ENCODE measurements at places on chromosomes 11 and 22. TPM values are rescaled to one million over a fixed set of nuclear protein-coding genes. Genes with fewer than 3 reads are reported as not detected.

Gene TMPRSS5
- total RNA-seq, result 0.52 TPM

DNA sequence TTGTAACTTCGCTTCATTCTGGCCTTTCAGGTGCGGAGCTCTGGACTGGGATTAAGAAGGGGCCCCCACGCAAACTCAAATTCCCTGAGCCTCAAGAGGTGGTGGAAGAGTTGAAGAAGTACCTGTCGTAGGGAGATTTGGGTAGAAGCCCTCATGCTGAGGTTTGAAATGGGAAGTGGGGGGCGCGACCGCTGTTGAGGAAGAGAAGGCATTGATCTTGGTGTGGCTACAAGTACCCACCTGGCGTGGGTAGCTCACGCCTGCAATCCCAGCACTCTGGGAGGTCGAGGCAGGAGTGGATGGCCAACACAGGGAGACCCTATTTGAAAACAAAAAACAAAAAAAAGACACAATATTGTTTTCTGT, 779 bp downstream of the SELENOH start:
- no peak for ATAC-seq

DNA sequence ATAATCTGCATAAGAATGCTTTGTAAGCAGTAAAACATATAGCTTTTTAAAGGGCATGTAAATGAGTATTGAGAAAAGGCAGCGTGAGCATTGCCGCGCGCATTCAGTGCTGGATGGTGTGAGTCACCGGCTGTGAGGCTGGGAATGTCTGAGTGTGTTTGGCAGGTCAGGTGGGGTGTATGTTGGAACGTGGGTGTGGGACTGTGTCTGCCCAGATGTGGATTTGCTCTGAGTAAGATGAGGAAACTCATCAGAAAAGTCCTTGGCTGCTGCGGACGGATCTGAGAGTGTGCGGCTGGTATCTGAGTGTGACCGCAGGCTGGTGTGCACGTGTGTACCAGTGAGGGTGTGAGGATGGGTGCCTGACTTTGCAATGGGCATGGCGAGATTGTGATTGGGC, 66.2 kb upstream of the NECTIN1 start:
- ATAC-seq, result peak; percentile 25

GRCh38 chr22:31102441-31103081, 4.8 kb downstream of the SELENOM start:
- no peak for ATAC-seq

DNA sequence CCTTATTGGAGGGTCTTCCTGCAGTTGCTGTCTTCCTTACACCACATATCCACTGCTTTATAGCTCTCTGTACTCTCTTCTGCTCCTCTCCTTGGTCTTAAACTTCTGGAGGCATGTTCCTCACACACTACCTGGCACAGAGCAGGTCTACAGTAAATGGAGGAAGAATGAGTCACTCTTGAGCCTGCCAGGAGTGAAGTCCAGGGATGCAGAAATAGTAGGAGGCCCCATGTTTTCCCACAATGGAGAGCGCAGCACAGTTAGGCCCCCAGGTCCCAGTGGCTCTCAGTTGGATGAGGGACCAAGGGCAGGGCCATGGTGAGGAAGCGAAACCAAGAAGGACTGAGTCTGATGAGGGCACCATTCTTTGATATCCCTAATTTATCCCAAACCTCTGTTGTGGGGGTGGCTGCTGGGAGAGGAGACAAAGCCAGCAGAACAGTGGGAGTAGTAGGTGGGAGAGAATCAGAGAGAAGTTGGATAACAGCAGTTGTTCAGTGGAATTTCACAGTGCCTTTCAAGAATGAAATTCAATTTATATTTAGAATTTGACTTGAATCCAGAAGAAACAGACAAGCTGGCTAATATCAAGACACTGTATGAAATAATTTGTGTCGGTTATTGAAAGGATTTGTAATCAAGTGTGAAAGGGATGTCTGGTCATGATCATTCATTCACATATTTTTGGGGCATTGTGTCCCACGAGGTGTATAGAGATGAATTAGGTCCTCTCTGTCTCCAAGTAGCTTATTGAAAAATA, 187.8 kb downstream of the HIPK3 start:
- ATAC-seq, result no peak

DNA sequence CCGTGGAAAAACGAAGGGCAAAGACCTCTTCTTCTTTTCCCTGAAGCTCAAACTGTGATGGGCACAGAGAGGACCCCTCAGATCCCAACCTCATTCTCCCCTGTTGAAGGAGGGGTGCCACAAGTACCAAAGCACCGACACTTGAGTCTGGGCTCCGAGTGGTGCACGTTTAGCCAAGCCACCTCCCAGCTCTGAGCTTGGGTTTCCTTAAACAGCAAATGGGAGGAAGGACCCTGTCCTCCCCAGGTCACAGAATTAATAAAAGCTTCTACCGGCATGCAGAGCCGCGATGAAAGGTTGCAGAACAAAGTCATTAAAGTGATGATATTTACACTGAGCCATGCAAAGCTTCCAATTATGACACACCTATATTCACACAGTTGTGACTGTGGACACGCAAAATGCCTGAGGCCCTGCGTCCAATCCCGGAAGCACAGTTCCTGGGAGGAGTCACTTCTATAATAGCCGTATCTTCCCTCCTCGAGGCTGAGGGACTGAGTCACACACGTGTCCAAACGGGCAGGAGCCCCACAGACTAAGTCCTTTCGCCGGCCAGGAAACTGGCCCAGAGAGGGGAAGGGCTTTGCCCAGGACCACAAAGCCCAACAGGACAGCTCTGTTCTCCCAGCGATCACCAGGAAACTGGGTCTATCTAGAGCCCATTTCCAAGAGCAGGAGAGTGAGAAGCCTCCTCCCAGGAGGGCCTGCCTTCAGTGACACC, 922 bp upstream of the CSNK1E start:
- no peak for ATAC-seq

DNA sequence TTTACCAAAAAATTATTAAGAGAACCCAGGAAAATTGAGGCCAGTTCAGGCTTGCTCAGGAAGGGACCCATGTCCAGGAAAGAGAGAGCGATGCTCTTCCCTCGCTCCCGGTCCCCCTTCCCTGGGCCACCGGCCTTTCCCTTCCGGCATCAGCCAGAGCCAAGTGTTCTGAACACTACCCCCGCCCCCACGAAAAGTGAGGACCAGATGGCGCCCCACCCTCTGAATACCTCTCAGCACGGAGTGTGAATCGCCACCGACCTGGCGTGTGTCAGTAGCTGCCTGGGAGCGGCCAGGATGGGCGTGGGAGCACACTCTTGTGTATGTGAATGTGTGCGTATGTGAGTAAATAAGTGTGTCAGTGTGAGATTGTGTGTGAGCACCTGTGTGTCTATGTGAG, 20.2 kb downstream of the RPS6KA4 start:
- no peak for ATAC-seq

DNA sequence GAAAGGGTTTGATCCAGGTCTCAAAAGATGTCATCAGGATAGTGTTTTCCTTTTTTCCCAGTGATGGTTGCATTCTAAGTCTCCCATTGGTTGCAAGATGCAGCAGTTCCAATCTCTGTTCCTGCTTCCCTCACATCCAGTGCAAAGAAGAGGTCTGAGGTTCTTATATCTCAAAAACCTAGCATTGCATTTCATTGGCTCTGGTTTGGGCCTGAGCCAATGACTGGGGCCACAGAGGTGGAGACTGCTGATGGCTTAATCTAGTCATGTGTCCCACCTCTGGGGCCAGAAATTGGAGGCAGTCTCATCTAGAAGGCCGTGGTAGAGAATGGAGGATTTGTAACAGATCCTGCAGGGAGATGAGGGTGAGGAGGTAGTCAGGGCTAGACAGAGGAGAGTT, 13.2 kb upstream of the MICAL2 start:
- ATAC-seq, result no peak

Gene DCHS1
- 0.26 TPM for total RNA-seq

DNA sequence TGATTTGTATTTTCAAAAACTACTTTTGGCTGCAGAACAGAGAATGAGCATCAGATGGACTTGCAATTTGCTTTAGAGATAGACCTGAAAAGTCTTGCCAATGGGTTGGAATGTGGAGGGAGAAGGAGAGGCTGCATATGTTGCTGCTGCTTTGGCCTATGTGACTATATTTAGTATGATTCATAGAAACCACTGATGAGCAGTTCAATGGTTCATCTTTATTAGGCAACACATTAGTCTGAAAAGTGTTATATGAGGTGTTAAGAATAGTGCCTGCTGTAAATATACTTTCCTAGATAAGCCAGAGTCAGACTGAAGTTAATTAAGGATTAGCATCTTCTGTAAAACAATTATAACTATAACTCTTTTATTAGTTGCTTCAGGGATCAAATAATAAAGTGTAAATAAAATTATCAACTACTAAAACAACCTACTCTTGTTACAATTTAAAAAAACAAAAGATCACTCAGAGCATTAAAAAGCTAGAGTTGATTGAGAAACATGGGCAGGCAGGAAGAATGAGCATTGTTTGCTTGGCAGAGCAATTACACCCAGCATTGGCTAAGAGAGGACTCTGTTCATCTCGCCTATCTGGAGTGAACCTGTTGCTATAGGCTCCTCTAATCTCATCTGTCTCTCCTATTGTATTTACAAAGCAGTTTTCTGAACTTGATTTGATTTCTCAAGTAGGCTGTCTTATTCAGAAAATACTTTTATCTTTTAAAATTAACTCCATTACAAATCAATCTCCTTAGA, 36.3 kb downstream of the HORMAD2 start:
- ATAC-seq, result peak; percentile 80

GRCh38 chr22:50739279-50739691, 1.3 kb downstream of the ACR start:
- ATAC-seq, result no peak

- ATAC-seq, result no peak
Observed at GRCh38 chr11:69270941-69271340, 23.0 kb upstream of the MYEOV start.

Gene CASP12
- total RNA-seq, result not detected

DNA sequence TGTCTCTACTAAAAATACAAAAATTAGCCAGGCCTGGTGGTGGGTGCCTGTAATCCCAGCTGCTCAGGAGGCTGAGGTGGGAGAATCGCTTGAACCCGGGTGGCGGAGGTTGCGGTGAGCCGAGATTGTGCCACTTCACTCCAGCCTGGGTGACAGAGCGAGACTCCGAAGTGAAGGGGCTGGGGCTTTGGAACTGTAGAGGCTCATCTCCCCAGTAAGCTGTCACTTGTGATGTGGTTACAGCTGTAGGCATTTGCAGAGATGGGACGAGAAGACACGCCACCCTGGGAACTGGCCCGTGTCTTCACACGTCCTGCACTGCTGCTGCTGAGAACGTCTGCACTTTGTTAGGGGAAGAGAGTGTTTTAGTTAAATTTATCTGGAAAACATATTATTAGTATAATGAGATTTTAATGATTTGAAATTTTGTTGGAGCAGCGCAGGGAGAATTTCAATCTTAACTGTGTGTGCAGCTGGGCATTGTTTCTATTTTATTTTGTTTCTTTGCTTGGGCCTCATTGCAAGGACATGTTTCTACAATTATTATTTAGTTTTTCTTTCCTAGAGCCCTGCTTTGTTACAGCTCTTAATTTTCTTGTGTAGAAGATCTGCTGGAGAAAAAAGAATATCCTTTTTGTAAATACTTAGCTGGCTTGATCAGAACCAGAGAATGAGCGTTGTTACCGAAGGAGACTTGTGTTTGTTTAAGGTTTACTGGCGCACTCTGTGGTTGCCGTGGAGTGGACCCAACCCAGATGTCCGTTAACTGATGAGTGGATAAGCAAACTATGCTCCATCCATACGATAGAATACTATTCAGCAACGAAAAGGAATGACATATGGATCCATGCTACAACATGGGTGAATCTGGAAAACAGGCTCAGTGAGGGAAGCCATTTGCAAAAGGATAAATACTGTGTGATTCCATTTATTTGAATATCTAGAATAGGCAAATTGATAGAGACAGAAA, 18.4 kb downstream of the PARVB start:
- ATAC-seq, result no peak

Gene SCGB2A2
- not detected for total RNA-seq

Gene CDC45
- 99.9 TPM for total RNA-seq

DNA sequence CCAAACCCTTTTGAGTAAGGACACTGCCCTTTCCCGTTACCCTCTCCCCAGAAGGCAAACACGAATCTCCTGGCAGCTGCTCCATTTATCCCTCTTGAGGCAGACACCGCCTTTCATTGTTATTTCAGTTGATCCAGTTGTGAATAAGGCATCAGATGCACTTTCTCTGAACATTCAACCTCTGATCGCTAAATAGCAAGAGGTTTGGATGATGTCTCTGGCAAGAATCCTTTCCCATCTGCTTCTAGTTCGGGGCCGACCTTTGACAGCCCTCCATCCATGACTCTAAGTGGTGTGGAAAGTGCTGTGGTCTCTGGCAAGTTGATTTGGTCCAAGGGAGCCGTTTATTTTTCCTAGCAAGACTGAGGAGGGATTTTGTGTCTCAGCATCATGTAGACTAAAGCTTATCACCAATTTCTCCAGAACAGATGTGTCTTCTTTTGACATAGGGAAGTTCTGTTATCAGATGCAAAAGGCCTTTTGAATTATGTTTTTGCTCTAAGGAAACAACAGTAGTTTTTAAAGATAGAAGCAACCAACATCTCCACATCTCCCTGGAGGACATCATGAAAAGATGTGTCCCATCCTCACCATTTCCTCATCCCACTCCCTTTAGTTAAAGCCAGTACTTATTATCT, 123.6 kb downstream of the CCDC34 start:
- ATAC-seq, result no peak

DNA sequence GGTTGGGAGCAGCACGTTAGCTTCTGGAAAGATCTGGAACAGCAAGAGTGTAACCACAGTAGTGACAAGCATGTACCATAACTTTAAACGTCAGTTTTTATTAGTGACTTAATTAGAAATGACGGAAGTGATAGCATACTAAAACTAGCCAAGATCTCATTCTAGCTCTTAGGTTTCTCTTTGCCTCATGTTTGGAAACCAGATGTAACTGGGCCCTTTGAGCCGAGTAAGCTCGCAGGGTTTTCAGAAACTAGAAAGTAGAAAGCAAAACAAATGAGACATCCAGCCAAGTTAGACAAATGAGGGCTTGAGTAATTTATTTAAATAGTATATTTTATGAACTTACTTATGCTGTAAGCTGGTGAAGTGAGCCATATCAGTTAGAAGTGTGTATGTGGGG, 40.2 kb upstream of the SLC5A12 start:
- ATAC-seq, result no peak

DNA sequence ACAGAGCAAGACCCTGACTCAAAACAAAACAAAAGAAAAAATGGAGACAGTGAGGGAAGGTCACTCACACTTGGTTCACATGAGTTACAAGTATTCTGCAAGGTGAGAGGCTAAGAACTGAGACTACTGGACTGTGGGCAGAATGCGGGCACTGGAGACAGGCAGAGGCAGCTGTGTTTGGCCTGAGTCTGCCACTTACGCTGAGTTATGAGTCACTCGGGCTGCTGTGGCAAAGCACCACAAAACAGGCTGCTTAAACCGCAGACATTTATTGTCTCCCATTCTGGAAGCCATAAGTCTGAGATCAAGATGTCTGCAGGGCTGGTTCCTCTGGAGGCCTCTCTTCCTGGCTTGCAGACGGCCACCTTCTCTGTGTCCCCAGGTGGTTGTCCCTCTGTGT, 122.8 kb downstream of the SHANK2 start:
- ATAC-seq, result no peak

- ATAC-seq, result no peak
Observed at GRCh38 chr11:128714123-128714522, 20.3 kb downstream of the FLI1 start.

GRCh38 chr11:117238221-117238620, 5.8 kb downstream of the RNF214 start:
- peak; percentile 92 for ATAC-seq

Gene OR10D3
- not detected for total RNA-seq

GRCh38 chr11:105754260-105754659, 144.4 kb downstream of the GRIA4 start:
- no peak for ATAC-seq
